ENCODE measurements at places on chromosomes 2 and 18.

DNA sequence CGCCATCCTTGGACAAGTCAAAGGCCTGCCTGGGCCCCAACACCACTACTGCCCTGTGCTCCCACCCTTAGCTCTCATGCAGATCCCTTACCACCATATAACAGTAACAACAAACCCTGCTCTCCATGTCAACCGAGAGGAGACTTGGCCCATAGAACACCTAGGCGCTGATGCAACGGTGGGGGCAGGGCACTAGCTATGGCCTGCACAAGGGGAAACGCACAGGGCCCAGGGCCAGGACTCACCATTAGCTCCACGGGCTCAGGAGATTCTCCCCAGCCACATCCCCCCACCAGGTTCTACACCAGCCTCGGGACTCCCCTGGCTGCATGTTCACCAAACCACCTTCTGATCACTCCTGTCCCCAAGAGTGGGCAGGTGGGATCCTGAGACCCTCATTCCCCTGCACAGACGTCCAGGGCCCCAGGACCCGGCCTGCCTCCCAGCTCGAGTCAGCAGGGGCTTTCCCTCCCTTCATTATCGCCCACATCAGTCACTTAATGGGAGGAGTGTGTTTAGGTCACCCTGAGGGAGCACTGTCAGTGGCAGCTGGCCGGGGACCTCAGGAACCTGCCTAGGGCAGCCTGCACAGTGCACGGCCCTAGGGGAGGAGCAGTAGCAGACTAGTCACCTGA lies 29.3 kb downstream of the ANKMY1 start:
- DNase-seq: no peak

DNA sequence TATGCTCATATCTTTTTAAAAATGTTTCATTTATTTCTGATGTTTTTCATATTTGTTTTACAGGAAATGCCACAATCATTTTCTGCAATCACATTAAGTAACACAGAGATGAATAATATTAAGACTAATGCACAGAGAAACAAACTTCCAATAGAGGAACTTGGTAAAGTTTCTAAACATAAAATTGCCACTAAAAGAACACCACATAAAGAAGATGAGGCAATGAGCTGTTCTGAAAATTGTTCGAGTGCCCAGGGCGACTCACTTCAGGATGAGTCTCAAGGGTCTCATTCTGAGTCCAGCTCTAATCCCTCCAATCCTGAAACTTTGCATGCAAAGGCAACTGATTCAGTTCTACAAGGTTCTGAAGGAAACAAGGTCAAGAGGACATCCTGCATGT lies 70.4 kb downstream of the APLF start:
- no peak for DNase-seq

- no peak for DNase-seq
These were observed 218.1 kb downstream of the WDR7 start for GRCh38 chr18:56869189-56869777.

DNA sequence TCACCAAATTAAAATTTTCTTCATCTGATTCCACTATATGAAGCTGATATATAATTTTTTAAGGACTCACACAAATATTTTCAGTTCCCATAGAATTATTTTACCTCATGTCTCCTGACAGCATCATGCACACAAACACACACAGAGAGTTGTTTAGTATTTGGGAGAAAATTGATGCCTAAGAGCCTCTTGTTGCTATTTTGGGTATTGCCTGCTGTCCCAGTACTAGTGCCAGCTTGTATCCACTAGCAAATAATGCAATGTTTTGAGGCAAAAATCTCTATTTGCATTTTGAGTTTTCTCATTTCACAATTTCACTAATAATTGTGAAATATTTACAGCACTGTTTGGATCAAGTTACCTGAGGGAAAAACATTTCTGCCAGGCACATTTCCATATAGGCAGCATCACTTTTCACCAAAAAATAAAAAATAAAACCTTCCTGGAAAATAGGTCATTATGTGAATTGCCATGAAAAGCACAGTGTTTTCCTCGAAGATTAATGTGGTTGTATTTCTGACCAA lies 328.2 kb downstream of the KCNJ3 start:
- DNase-seq: no peak

DNA sequence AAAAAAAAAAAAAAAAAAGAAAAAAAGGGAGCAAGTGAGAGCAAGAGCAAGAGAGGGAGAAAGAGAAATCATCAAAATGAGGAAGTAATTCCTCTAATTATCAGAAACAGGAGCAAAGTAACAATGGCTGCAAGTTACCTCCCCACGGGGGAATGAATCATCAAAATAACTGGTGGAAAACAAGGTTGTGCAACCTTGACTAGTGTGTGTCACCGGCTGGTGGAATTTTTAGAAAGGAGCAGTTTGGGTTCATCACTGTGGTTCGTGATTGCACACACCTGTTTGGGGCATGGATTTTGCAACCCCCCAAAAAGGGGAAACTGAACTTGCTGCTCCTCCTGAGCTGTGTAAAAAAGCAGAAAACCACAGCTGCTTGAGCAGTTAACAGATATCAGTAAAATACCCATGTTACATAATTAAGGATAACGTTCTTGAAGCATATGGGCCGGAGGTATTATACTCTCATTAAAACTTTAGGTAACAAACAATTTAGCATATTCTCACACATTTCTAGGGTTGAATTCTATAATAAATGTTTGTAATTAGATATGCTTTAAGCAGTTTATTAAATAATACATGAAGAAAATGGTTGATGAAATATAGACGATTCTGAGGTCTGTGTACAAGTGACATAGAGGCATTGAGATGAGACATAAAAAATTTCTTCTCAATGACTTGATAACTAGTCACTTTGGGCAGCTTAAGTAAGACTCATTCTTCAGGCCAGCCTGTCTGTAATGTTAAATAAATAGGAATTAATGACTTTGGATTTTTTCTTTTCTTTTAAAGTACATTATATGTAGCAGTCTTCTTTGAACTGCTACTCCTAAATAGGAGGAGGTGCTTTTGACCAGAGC lies 184.2 kb upstream of the ZEB2 start:
- DNase-seq: no peak

- DNase-seq: no peak
These were observed 61.7 kb upstream of the MAP4K3 start for GRCh38 chr2:39498786-39499185.

DNA sequence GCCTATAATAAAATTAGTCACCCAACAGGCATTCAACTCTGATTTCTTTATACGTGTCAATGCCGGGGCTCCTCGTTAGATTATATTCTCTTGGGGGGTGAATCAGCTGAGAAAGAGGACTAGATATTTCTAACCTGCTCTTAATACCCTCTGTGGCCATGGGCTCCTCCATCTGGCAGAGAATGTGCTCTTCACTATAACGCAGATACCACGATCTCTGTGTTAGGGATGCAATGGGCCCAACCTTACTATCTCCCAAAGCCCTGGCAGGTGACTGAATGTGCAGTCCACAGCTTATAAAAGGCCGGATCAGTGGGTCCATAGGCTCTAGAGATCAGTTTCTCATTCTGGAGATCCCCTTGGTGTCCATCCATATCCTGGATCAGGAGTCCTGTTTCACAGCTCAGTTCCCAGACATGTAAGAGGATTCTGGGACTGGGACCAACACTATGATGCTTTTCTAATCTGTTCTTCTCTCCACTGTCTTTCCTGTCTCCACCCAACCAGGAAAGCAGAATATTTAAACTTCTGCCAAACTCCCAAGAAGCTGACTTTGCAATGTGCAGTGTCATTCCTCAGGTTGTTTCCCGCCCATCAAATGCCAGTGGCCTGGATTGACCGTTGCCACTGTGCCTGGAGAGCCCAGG lies 71.4 kb upstream of the CELF4 start:
- DNase-seq: no peak

GRCh38 chr2:3208179-3208578 lies 169.4 kb downstream of the EIPR1 start:
- DNase-seq: no peak

DNA sequence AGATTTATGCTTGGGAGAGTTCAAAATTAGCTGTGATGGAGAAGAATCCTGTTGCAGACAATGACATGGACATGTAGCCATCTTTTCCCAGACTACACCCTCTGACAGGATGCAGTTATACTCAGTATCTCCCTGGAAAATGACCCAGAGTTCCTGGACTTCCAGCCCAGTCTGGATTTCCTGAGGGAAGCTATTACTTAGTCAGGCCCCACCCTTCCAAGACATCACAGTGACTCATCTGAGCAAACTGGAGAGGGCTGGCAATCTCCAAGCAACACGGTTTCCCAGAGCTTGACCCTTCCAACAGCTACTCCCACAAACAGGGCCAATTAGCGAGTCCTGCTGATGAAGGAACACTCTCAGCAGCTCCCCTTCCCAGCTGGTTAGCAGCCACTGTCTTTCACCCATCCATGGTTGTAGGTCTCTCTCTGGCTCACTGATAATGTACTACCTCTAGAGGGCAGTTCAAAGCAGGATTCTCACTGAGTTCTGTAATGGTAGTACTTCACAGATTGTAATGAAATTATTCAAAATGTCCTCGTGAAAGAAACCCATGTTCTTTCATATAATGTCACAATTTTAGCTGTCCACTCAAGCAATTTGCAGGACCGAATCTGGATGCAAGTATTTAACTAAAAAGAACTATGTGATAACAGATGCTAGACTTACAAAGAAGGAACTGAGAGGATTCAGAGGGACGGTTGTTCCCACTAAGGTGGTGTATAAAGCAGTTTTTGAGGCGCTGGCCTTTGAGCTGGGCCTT lies 110.2 kb downstream of the MDH1 start:
- no peak for DNase-seq
